ENCODE measurements at places on chromosomes 3 and 15. TPM values are rescaled to one million over a fixed set of nuclear protein-coding genes. Genes with fewer than 3 reads are reported as not detected.

SI gene
- not detected for total RNA-seq

TCF12 gene
- 158 TPM for total RNA-seq

ALDH1L1 gene
- 129 TPM for total RNA-seq

CA12 gene
- 114 TPM for total RNA-seq

PPM1L gene
- 16.3 TPM for total RNA-seq

PARL gene
- 75.0 TPM for total RNA-seq

SHQ1 gene
- 31.4 TPM for total RNA-seq

FAM98B gene
- 19.4 TPM for total RNA-seq

DHFR2 gene
- 7.5 TPM for total RNA-seq

CYP19A1 gene
- total RNA-seq, result 0.34 TPM

SLC51B gene
- total RNA-seq, result not detected

KIF15 gene
- total RNA-seq, result 0.83 TPM

IMPG2 gene
- total RNA-seq, result 0.31 TPM
